ENCODE measurements at places on chromosomes 16 and 17. TPM values are rescaled to one million over a fixed set of nuclear protein-coding genes. Genes with fewer than 3 reads are reported as not detected.

GRCh38 chr16:17759451-17760390 lies 289.0 kb upstream of the XYLT1 start:
- H3K27ac ChIP-seq, result no peak overlapping the region
- H3K36me3 ChIP-seq, result no peaks in the 10 kb centered on the region

GRCh38 chr17:42200706-42201457 lies 6.6 kb upstream of the GHDC start:
- no peaks in the 10 kb centered on the region for H3K27me3 ChIP-seq
- DNase-seq, result no peak
- H3K36me3 ChIP-seq, result peaks cover 5% of the 10 kb centered on the region

- H3K36me3 ChIP-seq, result no peaks in the 10 kb centered on the region
- peak overlapping the region; percentile 93 for H3K4me3 ChIP-seq
- H3K27ac ChIP-seq, result peak overlapping the region; percentile 66
- peaks cover 33% of the 10 kb centered on the region for H3K27me3 ChIP-seq
- H3K4me1 ChIP-seq, result peaks cover 9% of the 10 kb centered on the region
These were observed 488 bp downstream of the C17orf113 start for GRCh38 chr17:42049834-42050392.

DNA sequence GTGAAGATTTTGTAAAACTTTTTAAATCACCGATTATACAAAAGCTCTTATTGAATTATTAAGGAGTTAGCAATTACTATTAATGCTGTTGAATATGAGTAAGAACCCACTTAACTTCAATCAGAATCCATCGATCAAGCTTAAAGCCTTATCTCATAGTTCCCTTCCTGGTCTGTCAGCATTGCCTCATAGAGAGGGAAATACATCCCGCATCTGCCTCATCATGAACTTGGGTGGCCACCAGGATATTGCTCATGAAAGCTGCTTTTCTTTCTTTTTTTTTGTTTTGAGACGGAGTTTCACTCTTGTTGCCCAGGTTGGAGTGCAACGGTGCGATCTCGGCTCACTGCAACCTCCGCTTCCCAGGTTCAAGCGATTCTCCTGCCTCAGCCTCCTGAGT lies 66.7 kb downstream of the PIGL start:
- no peaks in the 10 kb centered on the region for H3K27me3 ChIP-seq
- H3K4me3 ChIP-seq, result no peak overlapping the region
- peaks cover 33% of the 10 kb centered on the region for H3K4me1 ChIP-seq

CMTM2 gene
- total RNA-seq, result not detected

GRAPL gene
- not detected for total RNA-seq

MAP2K3 gene
- total RNA-seq, result 23.6 TPM

GRCh38 chr17:55778389-55779118 lies 27.7 kb downstream of the PCTP start:
- no peaks in the 10 kb centered on the region for H3K27me3 ChIP-seq
- no peak overlapping the region for H3K27ac ChIP-seq
- no peak overlapping the region for H3K4me3 ChIP-seq
- peaks cover 21% of the 10 kb centered on the region for H3K36me3 ChIP-seq
- DNase-seq, result no peak

DNA sequence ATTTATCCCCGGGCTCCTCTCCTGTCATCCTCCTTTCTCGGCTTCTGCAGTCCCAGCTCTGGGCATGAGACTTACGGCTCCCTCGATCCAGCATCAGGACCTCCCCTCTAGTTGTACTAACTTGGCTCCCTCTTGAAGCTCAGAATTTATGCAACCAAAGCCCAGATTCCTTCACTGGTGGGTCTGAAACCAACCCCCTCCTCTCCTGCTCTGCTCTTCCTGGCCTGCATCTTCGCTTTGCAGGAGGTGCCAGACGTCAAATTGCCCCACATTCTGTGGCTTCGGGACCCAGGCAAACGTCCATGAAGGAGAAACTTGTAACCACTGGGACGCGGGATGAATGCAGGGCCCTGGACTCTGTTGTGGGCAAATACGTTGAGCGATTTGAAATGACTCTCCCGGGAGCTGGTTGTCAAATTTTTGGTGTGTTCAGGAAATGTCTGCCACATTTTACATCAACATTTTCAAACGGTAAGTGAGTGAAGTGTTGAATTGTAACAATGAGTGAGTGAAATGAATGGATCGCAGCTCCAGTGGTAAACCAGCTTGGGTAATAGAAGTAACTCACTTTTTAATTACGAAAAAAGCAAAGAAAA lies 29.3 kb upstream of the ELAC2 start:
- no peak overlapping the region for H3K27ac ChIP-seq
- no peak for DNase-seq
- H3K27me3 ChIP-seq, result peaks cover 14% of the 10 kb centered on the region
- H3K4me3 ChIP-seq, result no peak overlapping the region
- peaks cover 20% of the 10 kb centered on the region for H3K4me1 ChIP-seq

GRCh38 chr16:55810451-55810961 lies 22.4 kb downstream of the CES1 start:
- no peak overlapping the region for H3K4me3 ChIP-seq
- no peaks in the 10 kb centered on the region for H3K4me1 ChIP-seq
- H3K27ac ChIP-seq, result no peak overlapping the region
- H3K36me3 ChIP-seq, result no peaks in the 10 kb centered on the region
- DNase-seq, result no peak

HID1 gene
- total RNA-seq, result 36.6 TPM

DNA sequence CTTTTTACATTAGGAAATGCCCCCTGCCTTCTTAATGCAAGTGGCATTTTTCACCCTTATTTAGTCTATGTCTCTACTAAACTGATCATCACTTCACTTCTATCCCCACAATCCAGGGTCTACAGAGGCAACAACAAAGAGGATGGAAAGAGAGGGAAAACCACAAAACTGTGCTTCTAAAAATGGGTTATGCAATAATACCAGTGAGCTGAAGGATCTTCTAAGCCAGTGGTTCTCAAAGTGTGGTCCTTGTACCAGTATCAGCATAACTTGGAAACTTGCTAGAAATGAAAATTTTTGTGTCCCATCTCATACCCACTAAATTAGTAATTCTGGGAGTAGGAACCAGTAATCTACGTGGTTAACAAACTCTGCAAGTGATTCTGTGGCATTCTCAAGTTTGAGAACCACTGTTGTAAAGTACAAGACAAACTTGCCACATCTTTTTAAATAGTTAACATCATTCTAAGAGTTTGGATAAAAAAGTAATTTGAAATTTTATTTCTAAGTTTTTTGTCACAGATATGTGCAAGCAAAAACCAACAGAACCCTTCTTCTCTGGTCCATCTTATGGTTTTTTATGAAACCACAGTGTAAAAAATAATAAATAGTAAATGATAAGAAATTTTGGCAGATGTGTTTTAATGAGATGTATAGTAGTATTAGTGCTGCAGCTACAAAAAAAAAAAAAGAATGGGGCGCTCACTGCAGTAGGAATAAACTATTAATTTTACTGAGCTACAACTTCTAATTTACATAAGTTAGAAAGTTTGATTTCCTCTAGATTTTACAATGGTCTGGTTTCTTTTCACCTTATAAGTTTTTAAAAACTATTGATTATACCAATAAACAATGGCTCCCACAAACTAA lies 16.2 kb downstream of the CDC27 start:
- H3K4me1 ChIP-seq, result peaks cover 3% of the 10 kb centered on the region
- H3K36me3 ChIP-seq, result peaks cover 29% of the 10 kb centered on the region
- no peak overlapping the region for H3K4me3 ChIP-seq
- no peak overlapping the region for H3K27ac ChIP-seq
- no peaks in the 10 kb centered on the region for H3K27me3 ChIP-seq

GRCh38 chr16:1918351-1919326 lies at the start of gene HS3ST6:
TSS of gene HS3ST6 (minus strand) at chr16:1918415. CDS start at chr16:1918323, 92 bp downstream.
- no peaks in the 10 kb centered on the region for H3K36me3 ChIP-seq
- H3K4me1 ChIP-seq, result peaks cover 9% of the 10 kb centered on the region
- peaks cover 73% of the 10 kb centered on the region for H3K27me3 ChIP-seq

DNA sequence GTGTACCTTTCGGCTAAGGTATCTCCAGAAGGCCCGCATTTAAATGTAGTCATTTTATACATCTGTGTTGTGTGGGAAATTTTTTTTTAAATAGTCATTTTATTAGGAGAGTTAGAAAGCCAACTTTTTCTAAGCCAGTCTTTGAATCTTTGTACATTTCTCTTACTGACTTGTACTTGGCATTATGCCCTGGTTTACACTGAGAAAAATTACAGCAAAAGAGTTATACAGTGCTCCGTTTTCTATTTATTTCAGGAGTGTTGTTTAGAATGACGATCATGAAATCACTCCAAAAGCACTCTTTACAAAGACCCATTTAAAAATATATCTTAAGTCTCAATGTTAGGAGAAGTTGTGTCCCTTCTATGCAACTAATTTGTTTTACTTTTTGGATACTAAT lies 91.8 kb downstream of the CYB561 start:
- H3K4me3 ChIP-seq, result no peak overlapping the region
- H3K36me3 ChIP-seq, result peaks cover 17% of the 10 kb centered on the region
- H3K4me1 ChIP-seq, result peaks cover 31% of the 10 kb centered on the region
- H3K27ac ChIP-seq, result no peak overlapping the region
- DNase-seq, result no peak
- no peaks in the 10 kb centered on the region for H3K27me3 ChIP-seq

EVI2A gene
- total RNA-seq, result not detected

- H3K4me3 ChIP-seq, result no peak overlapping the region
- DNase-seq, result no peak
- H3K4me1 ChIP-seq, result peaks cover 20% of the 10 kb centered on the region
- H3K36me3 ChIP-seq, result peaks cover 37% of the 10 kb centered on the region
These were observed 174.1 kb downstream of the ZFHX3 start for GRCh38 chr16:72873853-72874252.

SLC35G6 gene
- total RNA-seq, result not detected

GRCh38 chr17:2802574-2802973 lies 6.3 kb downstream of the RAP1GAP2 start:
- peaks cover 14% of the 10 kb centered on the region for H3K27me3 ChIP-seq
- no peak overlapping the region for H3K4me3 ChIP-seq
- H3K4me1 ChIP-seq, result peaks cover 3% of the 10 kb centered on the region
- DNase-seq, result no peak
- H3K36me3 ChIP-seq, result no peaks in the 10 kb centered on the region

RHBDL1 gene
- 2.2 TPM for total RNA-seq

GRCh38 chr16:24950275-24950674 lies 64.9 kb downstream of the ARHGAP17 start:
- H3K27me3 ChIP-seq, result no peaks in the 10 kb centered on the region
- no peaks in the 10 kb centered on the region for H3K4me1 ChIP-seq
- H3K4me3 ChIP-seq, result no peak overlapping the region
- H3K27ac ChIP-seq, result no peak overlapping the region
- H3K36me3 ChIP-seq, result peaks cover 33% of the 10 kb centered on the region

DNA sequence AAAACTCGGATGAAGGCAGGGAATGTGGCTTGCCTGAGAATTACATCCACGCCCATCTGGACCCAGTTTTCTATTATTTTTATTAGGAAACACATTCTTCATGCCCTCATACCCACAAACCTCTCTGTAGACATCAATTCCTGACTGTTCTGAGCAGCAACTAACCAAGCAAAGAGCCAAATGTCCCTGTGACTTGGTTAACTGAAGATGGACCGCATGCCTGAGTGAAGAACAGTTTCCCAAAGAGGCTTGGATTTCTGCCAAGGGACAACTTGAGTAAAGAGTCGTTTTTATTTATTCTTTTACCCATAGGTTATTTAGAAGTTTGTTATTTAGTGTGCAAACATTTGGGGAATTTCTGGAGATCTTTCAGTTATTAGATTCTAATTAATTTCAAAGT lies 259.8 kb downstream of the GRIN2A start:
- no peak overlapping the region for H3K27ac ChIP-seq
- no peaks in the 10 kb centered on the region for H3K4me1 ChIP-seq
- peaks cover 4% of the 10 kb centered on the region for H3K27me3 ChIP-seq
- no peak for DNase-seq
- no peaks in the 10 kb centered on the region for H3K36me3 ChIP-seq

ESRP2 gene
- 65.6 TPM for total RNA-seq

TP53TG3B gene
- total RNA-seq, result not detected

NACA2 gene
- not detected for total RNA-seq

KRTAP16-1 gene
- not detected for total RNA-seq

TPSAB1 gene
- not detected for total RNA-seq

DNA sequence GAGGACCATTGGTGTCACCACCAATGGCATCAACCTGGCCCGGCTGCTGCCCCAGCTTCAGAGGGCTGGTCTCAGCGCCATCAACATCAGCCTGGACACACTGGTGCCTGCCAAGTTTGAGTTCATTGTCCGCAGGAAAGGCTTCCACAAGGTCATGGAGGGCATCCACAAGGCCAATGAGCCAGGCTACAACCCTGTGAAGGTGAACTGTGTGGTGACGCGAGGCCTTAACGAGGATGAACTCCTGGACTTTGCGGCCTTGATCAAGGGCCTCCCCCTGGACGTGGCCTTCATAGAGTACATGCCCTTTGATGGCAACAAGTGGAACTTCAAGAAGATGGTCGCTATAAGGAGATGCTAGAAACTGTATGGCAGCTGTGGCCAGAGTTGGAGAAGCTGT lies 111.9 kb upstream of the SIAH1 start:
- H3K36me3 ChIP-seq, result no peaks in the 10 kb centered on the region
- H3K4me1 ChIP-seq, result peaks cover 11% of the 10 kb centered on the region
- H3K27ac ChIP-seq, result no peak overlapping the region

DNA sequence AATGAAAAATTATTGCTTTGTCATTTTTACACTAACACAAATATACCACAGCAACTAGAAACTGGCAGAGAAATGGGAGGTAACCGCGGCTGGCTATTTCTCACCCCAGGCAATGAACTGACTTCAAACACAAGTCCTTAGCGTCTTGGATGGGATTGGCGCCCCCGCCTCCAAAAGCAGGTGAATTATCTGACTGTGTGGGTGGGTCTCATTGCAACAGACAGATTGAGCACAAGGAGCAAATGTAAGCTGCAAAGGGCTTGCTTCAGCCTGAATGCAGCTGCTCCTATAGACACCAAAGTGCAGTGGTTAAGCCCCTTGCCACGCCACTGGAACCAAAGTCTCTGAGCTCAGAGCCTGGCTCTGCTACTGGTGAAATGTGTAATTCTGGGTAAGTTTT lies 225.0 kb downstream of the XYLT1 start:
- peaks cover 5% of the 10 kb centered on the region for H3K27me3 ChIP-seq
- no peak overlapping the region for H3K4me3 ChIP-seq
- H3K27ac ChIP-seq, result no peak overlapping the region
- no peaks in the 10 kb centered on the region for H3K36me3 ChIP-seq
- DNase-seq, result no peak
- H3K4me1 ChIP-seq, result no peaks in the 10 kb centered on the region

DNA sequence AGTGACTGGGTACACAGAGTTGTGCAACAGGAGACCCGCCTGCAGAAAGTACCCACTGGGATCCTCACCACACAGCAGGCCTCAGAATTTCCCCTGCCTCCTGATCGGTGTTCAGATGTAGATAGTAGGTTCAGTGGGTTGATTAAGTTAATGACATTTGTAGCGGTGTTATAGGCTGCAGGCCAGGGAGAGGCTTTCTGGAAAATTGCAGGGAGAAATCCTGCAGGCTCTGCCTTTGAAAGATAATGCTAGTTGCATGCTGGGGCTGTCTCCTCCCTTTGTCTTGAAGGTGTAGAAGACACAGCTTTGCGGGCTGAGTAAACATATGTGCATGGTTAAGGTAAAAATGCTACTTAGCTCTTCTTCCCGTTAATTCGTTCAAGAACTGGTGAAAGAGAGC lies 406.3 kb upstream of the RBFOX1 start:
- DNase-seq, result no peak
- peaks cover 4% of the 10 kb centered on the region for H3K27me3 ChIP-seq
- peaks cover 7% of the 10 kb centered on the region for H3K4me1 ChIP-seq
- peak overlapping the region; percentile 70 for H3K27ac ChIP-seq
- H3K4me3 ChIP-seq, result peak overlapping the region; percentile 50

TM4SF5 gene
- total RNA-seq, result 5.3 TPM

All from type B pancreatic cell (in vitro differentiated cells).